ENCODE measurements at places on chromosomes 2 and 18.

DNA sequence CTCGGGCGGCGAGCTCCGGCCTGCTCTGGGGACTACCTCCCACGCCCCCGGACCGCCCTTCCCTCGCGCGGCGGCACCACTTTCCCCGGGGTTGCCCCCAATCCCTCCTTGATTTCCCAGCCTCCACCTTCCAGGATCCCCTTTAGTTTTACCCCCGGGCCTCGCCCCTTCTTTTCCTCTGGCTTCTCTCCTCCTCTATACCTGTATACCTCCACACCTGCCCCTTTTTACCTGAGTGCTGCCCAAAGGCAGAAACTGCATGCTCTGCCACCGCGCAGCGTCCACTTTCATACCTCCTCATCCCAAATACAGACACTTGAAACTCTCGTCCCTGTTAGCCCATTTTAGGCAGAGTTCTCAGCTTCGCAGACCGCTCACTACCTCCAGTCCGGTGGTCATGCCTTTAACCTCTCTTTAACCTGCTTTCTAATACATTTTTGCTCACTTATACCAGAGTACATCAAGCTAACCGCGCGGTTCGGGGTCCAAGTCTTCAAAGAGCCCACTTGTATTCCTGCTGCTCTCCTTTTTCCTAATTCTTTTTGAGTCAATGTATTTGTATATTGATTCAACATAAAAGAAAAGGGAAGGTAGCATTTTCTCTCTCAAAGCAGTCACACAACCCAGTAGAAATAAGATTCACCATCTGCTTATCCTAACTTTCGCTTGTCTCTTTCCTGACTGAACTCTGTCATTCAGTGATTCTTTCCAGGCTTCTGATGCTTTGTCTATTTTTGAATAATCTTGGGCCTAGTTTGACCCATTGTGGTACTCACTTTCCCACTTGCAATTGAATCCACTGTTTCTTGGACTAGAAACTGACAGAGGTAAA, 901 bp downstream of the SPOPL start:
- peak; percentile 15 for DNase-seq

DNA sequence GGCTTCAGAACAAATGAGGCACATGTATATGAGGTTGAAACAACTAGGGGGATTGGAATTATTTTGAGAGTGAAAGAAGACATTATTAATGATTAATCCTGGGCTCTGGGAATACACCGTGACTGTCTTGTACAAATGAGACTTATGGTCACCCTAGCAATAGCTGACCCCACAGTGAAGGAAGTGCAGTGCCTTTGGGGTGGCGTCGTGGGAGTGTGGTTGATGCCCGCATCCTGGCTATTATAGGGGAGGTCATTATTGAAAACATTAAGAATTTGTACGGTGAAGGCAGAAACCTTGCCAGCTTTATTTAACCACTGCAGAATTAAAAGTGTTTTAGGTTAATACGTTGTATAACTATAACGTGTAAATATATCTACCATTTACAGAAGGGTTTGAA, 296.7 kb downstream of the CYRIA start:
- DNase-seq = no peak

DNA sequence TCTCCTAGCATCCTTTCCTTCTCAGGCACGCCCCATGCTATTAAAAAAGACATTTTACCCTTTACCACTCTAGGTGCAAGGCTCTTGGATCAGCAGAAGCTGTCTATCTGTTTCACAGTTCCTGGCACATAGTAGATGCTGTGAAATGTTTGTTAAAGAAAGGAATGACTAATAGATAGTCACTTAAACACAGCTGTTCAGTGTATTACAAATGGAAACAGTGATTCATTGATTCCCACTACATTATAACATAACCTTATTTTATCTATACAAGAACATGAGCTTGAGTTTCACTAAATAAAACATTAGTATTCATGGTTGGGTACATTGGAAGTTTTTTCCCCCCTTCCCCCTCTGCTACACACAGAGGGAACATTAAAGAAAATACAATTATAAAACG, 142.1 kb downstream of the ASXL3 start:
- DNase-seq = peak; percentile 54

DNA sequence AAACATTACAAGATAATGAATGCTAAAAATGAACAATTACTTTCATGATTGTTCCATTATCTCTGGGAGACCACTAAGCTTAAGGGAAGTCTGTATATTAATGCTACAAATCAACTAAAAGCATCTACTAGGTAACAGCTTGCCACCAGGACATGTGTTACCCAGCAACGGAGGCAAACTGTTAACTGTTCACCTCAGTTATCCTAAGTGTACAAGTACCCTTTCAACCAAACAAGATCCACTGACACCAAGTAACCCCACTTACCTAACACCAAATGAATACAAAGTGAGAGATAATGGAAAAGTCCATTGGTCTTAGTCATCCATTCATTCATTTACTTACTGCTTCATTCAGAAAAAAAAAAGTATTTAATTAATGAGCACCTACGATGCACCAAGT, 54.7 kb upstream of the KIDINS220 start:
- DNase-seq = no peak
